ENCODE measurements at places on chromosomes 3 and 15.

DNA sequence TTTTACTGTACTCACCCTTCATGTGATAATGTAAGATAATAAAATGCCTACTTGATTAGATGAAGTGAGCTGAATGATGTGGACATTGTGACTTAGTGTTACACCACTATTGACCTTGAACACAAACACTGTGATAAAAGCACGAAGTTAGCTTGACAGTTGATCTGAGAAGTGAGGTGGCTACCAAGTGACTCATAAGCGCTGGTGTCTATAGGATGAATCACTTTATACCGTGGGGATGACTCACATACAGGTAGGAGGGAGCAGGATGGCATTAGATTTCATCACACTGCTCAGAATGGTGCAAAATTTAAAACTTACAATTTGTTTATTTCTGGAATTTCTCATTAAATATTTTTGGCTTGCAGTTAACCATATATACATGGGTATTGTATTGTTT lies 174.7 kb upstream of the CNTN3 start:
- no peak for DNase-seq

DNA sequence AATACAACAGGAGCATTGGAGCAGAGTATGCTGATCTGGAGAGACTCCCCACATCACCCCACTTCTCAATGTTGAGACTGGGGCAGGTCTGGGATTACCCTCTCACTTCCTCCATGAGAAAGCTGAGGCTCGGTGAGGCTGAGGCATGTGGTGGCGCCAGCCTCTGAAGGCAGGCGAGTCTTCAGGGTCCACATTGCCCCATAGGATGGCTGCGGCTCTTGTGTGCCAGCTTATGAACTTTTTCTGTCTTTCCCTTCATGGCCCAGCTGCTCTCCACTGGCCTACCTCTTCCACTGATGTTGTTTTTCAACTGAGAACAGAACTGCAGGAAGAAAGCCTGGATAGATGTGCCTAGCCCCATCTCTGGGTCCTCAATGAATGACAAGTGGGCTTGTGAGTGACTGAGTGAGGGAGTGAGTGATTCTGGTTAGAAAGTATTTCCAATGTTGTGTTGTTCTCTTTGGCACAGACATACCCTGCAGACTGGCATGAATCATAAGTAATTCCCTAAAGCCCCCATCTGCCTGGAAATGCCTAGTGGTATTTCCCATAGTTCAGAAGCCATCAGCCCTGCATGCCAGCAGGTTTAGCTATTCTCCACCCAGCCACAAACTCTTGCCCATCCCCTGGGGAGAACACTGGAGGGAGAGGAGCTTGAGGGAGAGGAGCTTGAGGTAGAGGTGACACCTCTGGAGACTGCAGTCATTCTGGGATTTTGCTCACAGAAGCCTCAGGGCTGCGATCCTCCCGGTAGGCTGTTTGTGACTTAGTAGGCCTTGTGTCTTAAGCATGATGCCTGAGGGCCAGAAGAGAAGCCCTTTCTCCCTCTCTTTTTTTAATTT lies 56.9 kb downstream of the AMOTL2 start:
- no peak for DNase-seq

DNA sequence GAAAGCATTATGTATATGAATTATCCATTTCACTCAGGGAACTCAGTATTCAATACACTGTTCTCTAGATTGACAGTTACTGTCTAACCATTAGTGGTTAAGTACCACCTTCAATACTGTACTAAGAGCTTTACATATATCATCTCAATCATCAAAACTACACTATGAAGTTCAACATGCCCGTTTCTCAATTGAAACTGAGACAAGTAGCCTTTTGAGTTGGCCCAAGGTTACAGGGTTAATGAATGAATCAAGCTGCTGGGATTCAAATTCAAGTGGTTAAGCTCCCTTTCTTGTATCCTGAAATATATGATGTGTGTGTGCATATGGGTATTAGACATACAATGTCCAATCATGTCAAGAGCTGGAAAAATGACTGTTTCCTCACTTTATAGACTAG lies 5.8 kb downstream of the TASOR start:
- DNase-seq = no peak

GRCh38 chr3:31249545-31249944 lies 283.2 kb upstream of the STT3B start:
- DNase-seq = no peak
